Gastroesophageal sphincter (tissue), 4 donors: ENCODE measurements at places on chromosomes 6 and 20. TPM values are rescaled to one million over a fixed set of nuclear protein-coding genes. Genes with fewer than 3 reads are reported as not detected.

DNA sequence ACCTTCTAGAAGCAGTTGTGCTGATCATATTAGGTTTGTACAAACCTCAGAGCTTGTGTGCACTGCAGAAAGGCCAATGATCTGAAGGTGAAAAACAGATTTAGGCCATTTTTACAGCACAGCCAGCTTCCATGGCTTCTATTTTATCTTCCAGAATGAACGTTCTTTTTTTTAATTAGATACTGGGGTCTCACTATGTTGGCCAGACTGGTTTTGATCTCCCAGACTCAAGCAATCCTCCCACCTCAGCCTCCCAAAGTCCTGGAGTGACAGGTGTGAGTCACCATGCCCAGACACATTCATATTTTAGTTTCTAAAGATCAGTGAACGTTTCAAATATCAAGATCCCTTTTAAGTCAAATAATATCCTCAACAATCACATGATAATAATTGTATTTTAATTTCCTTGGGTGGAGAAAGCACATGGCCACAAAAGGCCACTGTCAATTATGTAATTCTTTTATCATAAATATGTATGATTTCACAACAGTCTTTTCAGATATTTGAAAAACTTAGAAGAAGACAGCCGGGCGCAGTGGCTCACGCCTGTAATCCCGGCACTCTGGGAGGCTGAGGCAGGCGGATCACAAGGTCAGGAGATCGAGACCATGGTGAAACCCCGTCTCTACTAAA, 326.7 kb upstream of the JARID2 start:
- no peak for ATAC-seq

GRCh38 chr6:15408758-15409157, 162.9 kb downstream of the JARID2 start:
- no peak for ATAC-seq

GRCh38 chr6:116314878-116315277, 35.1 kb upstream of the TSPYL1 start:
- no peak for ATAC-seq

DNA sequence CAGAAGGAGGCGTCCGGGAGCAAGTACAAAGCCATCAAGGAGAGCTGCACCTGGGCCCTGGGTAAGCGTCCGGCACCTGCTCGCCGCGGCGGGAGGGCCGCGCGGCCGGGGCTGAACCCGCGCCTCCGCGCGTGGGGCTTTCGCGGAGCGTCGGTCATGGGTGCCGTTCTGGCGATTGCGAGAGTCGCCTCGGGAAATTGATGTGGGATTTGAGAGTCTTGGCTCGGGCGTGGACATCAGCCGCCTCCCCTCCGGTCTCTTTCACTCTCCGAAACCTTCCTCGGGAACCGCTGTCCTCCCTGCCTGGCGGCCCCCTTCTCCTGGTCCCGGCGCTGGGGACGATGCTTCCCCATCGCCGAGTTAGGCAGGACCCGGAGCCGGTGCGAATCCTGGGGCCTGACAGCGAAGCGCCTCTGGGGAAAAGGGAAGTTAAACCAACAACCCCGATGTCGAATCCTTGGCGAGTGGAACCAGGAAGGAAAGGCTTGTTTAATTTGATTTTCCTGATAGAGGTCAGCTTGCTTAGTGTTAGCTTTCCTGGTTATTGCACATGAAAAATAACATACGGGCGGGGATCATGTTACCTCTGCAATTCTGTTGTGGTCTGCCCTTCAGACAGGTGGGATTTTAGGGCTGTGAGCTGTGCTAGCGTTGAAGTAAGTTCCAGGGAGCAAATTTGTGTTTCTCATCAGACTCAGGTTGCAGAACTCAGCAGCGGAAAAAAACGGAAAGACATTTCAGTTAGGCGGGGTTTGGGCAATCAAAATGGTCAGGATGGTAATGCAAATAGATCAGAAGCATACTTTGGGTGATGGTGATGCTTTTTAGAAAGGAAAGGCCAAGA, 594 bp downstream of the ARFGEF3 start:
- ATAC-seq, result peak; percentile 30

DNA sequence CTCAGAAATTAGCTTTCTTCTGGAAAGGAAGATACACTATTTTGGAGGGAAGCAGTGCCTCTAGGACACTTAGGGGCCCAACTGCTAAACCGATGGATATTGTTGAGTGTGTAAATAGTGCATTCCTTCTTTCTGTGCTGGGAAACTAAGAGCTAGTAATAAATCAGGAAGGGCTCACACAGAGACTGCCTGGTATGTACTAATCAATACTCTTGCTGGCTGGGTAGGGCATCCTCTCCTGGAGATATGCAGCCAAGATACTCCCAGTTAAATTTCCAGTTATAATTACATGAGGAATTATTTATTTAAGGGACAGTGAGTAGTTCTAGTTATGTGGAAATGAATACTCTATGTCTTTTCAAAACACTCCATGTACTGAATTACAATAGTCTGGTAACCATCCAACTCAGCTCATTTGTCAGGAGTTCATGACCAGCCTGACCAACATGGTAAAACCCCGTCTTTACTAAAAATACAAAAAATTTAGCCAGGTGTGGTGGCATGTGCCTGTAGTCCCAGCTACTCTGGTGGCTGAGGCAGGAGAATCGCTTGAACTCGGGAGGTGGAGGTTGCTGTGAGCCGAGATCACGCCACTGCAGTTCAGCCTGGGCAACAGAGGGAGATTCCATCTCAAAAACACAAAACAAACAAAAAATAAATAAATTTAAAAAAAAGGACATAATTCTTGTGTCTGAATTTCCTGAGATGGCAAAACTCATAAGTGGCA, 100.0 kb downstream of the OR2B2 start:
- no peak for ATAC-seq

DNA sequence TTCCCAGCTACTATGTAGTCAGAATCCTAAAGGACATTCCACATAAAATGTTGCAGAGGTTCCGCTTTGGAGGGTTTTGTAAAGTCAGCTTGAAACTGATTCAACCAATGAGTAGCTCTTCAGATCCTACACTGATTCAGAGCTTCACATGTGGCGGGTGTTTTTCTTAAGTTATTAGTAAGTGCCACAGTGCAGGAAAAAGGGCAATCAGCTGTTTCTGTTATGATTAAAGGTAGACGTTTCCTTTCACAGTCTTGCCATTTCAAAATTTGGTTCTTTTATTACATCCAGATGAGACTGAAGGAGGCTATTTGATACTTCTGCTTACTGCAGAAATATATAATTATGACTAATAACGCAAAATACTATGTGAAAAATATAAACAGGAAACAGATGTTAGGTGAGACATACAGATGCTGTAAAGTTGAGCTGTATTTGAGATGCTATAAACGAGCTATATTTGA, 443.9 kb downstream of the CDKAL1 start:
- ATAC-seq, result no peak

PSMF1 gene
- 116 TPM for total RNA-seq

CCDC170 gene
- 0.78 TPM for total RNA-seq

LATS1 gene
- 29.2 TPM for total RNA-seq
